ENCODE measurements at places on chromosomes 6 and 20. TPM values are rescaled to one million over a fixed set of nuclear protein-coding genes. Genes with fewer than 3 reads are reported as not detected.

Gene TRDN
- not detected for polyA plus RNA-seq

Gene PCK1
- polyA plus RNA-seq = not detected

Gene SNPH
- 1.8 TPM for polyA plus RNA-seq

Gene NOX3
- not detected for polyA plus RNA-seq

Gene BPIFB1
- not detected for polyA plus RNA-seq

Gene OOEP
- polyA plus RNA-seq = not detected

Gene RAB44
- 0.02 TPM for polyA plus RNA-seq

Gene CENPW
- polyA plus RNA-seq = 6.5 TPM

Gene AVP
- not detected for polyA plus RNA-seq

Gene TMEM14B
- 52.4 TPM for polyA plus RNA-seq

Gene ZFP57
- 0.32 TPM for polyA plus RNA-seq

Gene GSTA1
- not detected for polyA plus RNA-seq

Gene HNF4A
- polyA plus RNA-seq = not detected

Gene MYL9
- 673 TPM for polyA plus RNA-seq

Gene RIN2
- 25.2 TPM for polyA plus RNA-seq

Data from BJ (cell line).